RCC 7860 (cell line): ENCODE measurements at places on chromosomes 1 and 21.

GRCh38 chr1:235941876-235942624, 75.3 kb upstream of the LYST start:
- DNase-seq, result no peak

DNA sequence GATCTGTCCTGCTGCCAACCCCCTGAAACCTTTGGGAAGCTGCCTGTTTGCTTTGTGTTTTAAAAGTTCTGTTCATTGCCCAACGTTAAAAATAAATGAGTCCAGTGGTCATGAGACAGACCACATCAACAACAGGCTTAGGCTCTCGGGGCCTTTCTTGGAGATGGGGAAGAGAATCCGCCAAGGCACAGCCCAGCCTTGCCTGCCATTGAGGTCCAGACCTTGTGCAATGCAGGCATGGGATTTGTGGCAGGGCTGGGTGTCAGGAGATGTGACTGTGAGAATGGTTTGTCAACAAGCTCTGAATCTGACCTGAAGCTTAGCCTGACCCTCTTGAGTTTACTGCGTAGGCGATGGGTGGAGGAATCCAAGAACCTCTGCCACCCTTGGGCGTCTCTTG, 4.2 kb downstream of the SPSB1 start:
- DNase-seq, result no peak

GRCh38 chr21:25343774-25344545, 263.3 kb downstream of the MRPL39 start:
- no peak for DNase-seq

GRCh38 chr1:33606272-33606671, 133.8 kb downstream of the ZSCAN20 start:
- no peak for DNase-seq

DNA sequence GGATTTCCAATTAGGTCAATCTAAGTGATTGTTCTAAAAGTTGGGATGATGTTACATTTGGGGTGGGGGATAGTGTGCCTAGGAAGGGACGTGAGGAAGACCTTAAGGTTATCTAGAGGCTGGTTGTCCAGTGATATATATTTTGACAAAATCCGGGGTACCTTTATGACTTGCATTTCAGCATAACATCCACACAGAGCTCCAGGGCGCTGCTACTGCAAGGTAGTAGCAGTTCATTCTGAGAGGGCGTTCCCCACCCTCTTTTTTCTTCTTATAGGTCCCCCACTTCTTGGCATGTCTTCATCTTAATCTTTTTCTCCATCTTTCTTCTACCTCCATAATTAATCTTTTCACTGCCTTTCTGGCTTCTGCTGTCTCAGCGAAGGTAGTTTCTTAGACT, 161.9 kb downstream of the CACNA1E start:
- no peak for DNase-seq

GRCh38 chr1:94729267-94729666, 90.9 kb upstream of the SLC44A3 start:
- DNase-seq, result peak; percentile 69

GRCh38 chr1:31243501-31244286, 4.0 kb upstream of the NKAIN1 start:
- DNase-seq, result peak; percentile 84

GRCh38 chr1:162904579-162904978, 43.6 kb upstream of the CCDC190 start:
- DNase-seq, result peak; percentile 93

- no peak for DNase-seq
These were observed 89.1 kb downstream of the RHOU start for GRCh38 chr1:228824366-228824765.

DNA sequence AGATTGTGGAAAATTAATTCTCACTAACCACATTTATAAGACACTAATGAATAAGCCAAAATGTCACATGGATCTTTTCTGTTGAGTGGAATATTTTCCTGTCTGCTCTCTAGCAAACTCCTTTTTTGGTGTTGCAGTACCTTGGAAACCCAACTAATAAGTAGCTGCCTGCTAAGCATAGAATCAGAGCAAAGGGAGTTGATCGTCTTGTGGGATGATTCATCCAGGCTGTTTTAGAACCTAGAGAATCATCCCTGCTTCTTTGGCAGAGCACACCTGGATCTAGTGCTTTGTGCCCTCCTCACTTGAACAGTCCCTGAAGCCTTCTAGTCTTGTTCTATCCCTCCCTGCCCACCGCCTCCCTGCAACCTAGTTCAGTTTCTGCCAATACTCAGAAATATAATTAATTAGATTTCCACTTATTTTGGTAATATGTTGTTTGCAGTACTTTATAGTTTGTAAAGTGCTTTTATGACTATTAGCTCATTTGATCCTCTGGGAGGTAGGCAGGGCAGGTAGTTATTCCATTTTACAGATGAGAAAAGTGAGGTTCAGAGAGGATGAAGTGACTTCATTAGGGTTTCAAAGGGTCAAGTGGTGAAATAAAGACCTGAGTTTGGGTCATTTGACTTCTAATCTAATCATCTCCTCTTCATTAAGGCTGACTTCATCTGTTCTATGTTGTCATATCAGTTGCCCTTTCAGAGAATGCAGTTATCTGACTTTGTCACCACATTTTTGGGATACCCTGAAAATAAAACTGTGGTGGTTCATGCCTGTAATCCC, 2.5 kb downstream of the AGO4 start:
- no peak for DNase-seq

- DNase-seq, result peak; percentile 9
These were observed 372.5 kb upstream of the ST6GALNAC5 start for GRCh38 chr1:76494807-76495206.

DNA sequence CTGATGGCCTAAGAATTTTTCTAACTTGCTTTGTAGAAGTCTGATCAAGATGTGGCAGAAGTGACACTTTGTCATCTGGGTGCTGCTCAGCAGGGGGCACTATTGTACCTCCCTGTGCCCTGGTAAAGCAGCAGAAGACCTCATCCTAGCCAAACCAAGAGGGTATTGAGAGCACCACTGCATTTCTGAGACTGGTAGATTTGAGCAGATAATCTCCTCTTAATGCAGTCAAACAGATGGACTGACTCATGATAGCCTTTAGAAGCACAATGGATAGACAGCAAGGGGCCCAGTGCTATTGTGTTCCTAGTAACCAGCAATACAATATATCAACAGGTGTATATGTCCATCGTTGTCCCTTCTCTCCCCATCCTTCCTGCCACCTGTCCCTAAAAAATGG, 5.7 kb downstream of the TPM3 start:
- peak; percentile 28 for DNase-seq

DNA sequence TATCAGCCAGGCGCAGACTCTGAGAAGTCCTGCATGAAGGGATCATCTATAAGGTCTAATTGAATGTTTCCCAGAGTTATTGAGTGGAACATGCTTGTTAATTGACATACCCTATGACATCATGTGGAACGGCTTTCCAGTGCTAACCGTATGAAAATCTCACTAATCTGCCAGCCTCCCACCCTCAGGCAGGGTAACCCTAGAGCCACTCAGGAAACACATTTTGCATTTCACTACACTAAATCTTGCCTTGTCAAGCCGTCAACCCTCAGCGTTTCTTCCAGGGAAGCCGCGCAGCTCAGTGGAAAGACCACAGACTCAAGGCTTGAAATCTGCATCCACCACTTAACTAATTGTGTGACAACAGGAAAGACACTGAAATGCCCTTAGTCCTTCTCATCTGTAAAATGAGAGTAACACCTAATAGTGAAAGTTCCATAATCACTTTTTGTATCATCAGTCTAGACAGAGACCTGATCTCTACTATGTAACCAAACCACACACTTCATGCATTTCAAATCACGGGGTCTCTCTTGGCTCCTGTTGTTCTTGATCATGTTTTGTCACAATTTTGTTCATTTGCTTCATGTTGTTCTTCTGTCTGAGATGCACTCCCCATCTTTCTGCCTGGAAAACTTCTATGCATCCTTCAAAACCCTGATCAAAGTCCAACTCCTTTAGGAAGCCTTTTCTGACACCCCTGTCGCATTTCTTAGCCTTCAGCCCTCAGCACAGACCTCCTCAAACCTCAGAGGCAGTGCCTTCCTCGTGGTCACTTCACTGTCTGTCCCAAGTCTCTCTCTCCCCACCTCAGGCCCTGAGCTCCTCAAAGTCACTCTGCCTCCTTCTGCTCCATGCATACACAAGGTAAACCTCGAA, 246.5 kb downstream of the TOMM20 start:
- no peak for DNase-seq

DNA sequence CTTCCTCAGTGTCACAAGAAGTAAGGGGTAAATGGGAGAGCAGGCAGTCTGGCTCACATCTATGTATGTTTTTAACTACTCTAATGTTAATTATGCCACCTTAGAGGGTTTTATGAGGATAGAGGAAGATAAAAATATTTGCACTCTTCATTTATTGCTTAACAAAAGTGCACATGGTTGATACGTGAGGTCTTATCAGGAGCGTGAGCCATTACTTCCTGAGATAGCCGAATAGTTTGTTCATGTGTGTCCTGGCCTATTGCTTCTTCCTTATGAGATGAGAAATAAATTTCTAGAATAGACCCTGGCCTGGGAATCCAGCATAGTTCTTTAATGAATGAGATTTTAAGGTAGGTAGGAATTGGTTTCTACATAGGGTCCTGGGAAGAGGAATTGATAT, 471.1 kb upstream of the B3GALT2 start:
- DNase-seq, result no peak
